Right ventricle myocardium inferior (tissue), 1 donor: ENCODE measurements at places on chromosomes 11 and 22. TPM values are rescaled to one million over a fixed set of nuclear protein-coding genes. Genes with fewer than 3 reads are reported as not detected.

Gene OR51B5
- total RNA-seq = not detected

Gene RABL2B
- 6.8 TPM for total RNA-seq

GRCh38 chr11:61946894-61947293, 3.3 kb upstream of the BEST1 start:
- DNase-seq = no peak

Gene MMP1
- total RNA-seq = not detected

DNA sequence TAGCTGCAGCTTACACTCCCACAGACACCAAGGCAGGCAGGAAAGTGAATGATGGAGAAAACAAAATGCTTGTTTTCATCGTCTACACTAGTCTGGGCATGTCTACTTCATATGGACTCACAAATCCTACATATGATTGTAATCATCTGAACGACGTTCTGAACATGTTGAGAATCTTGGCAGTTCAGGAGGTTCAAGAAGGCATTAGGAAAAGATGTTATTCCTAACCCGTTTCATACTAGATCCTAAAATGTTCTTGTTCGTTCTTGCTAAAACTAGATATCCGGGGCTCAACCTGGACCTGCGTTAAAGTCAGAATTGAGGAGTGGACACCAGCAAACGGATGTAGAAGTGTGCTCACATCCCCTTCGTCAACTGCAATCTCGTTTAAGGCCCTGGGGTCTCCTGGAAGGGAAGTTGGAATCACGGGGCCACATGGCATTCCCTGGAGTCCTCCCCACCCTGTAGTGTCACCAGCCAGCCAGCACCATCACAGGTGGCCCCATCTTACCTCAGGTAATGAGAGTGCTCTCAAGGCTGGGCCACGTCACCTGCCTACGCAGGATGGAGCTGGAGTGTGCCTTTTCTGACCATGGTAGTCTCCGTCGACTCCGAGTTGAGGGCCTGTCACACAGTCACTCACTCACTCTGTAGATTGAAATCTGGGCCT, 37.3 kb downstream of the C11orf58 start:
- no peak for DNase-seq

Gene C11orf71
- total RNA-seq = 9.3 TPM
